ENCODE measurements at places on chromosomes 16 and 17.
A peak's percentile ranks its signal among the peaks of the same experiment; 100 is the strongest.

DNA sequence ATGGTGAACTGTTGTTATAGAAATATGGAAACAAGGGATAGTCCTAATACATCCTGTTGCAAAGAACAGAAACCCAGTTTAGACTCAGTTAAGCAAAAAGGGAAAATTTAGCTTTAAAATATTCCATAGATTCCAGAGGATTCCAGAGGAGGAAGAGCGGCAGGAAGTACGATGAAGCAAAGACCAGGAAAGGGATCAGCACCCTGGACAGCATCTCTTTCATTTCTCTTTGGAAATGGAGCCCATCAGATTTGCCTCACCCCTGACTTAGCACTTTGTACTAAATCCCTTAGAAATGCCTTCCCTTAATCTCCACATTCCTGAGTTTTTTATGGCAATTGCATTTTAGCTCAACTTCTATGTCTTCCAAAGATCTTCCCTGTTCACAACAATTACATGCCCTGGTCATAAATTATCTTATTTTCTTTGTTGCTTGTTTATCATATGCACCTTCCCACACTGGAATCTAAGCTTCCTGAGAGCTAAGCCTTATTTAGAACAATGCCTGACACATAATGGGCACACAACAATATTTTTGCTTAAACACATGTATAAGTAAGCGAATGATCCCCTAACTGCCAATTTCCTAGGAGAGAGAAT is 150.0 kb upstream of the RBFOX1 start:
- no peak for DNase-seq

DNA sequence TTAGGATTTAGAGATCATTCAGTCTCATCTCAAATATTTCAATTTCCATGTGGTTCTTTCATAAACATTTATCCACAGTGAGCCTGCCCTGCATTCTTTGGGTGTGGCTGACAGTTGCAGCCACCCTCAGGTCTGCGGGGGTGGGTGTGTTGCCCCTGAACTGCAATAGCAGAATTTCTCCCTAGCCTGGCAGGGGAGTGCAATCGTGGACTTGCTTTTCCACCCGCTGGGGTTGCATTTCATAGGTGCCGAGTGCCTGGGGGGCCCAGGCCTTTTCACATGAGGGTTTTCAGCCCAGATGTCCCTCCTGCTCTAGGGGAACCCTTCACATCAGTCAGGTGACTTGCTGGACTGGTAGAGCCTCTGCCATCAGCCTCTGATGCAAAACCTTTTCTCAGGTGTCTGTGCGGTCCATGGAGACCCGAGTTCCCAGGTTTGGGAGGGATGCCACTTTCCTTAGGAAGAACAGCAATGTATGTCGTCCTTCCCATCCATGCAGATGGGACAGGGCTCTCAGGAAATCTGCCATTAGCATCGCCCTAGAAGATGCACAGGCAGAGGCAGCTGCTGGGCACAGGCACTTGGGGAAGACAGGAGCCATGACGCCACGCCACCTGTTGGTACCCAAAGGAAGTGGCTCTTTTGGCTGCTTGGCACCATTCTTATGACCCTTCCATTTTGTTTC is 2.4 kb upstream of the USP36 start:
- peak; percentile 27 for DNase-seq

DNA sequence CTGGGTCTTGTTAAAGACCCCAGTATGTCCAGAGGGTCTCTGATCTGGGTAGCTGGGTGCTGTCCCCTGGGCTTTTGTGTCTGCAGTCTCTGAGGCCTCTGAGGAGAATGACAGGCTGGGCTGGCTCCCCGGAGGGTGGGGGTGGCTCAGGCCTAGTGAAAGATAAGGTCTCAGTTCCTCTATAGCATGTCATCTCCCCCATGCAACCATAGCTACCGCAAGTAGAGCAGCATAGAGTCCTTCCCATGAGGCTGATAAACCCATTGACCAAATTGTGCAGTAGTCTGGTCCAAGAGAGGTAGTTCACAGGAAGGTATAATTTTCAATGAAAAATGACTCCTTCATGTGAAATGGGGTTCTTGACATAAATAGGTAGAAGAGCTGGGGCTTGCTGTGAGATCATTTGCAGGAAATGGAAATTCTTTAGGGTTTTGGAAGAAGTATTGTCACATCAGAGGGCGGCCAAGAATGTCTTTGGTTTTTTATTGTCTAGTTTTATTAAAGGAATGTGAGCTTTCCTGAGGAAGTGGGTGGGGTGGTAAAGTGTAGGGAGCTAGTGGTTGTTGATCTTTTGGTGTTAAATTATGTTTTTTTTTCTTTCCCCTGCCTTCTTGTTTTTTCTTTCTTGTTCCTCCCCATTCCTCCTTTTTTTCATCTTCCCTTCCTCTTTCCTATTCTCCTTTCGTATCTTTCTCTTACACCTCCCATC is 21.0 kb downstream of the SLC7A6OS start:
- DNase-seq, result peak; percentile 40

DNA sequence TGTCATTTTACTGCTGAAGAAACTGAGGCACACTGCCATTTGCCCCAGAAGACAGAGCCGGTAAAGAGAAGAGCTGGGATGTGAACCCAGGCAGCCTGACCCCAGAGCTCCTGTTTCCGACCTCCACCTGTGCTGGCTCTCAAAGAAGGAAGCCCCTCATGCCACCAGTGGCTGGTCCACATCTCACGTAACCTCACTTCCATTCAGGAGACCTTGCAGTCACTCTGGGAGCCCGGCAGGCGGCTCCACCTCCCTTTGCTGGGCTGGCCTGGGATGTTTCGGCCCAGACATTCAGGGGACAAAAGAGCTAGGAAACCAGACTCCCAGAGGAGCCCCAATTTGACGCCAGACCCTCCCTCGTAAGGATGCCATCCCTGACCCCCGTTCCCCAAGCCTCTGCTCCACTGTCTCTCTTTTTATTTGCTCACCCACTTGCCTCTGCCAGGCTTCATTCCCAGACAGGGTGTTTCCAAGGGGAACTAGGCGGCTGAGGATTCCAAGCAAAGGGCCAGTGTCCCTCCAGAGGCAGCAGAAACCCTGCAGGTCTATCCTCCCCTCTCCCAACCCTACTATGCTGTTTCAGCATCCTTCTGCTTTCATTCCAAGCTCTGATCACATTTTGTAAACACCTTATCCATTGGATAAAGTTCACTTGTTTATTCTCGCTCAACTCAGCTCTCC is 2.8 kb downstream of the TAF1C start:
- DNase-seq, result no peak

DNA sequence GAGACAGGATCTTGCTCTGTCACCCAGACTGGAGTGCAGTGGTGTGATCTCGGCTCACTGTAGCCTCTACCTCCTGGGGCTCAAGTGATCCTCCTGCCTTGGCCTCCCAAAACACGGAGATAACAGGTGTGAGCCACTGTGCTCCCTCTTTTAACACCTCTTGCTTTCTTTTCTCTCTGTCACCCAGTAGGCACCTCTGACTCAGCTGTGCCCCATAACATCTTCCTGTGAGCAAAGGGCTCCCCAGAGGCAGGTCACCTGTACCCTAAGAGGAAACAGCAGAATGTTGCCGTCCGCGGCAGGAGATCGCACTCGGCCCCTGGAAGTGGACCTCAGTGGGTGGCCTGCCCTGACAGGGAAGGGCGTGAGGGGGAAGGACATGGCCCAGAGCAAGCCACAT is 918 bp upstream of the NLRC3 start:
- no peak for DNase-seq

- DNase-seq, result no peak
Measured at GRCh38 chr16:76837872-76838271, 353.1 kb upstream of the MON1B start.

DNA sequence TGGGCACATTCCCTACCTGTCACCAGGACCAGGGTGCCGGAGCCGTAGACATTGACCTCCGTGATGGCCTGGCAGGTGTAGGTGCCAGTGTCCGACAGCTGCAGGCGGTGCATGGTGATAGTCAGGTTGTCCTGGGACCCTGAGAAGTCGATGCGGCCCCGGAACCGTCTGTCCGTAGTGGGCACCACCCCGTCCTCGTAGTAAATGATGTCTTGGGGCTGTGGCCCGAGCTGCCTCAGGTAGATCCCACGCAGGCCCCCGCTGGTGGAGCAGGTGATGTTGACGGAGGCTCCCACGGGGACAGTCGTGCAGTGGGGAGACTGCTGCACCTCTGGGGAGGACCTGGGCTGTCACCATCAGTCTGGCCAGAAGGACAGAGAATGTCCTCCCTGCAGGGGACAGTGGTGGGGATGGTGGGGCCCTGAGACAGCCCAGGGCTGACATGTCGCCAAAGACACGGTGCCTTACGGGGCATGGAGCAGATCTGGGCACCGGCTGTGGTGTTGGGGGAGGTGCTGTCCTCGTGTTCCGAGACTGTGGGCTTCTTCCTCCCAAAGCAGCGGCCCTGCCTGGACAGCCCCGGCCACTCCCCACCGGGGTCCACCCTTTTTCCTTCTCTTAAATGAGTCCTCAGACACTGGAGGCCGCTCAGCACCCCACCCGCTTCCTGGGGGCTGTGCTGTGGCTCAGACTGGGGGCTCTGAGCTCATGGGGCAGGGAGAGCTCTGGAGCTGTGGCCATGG is 586 bp downstream of the CD7 start:
- no peak for DNase-seq

GRCh38 chr17:41420134-41420533 is 4.3 kb downstream of the KRT37 start:
- no peak for DNase-seq

Data from stimulated activated CD8-positive, alpha-beta memory T cell treated with anti-CD3 and anti-CD28 coated beads, Interleukin-15, amount 100 ng/mL, for 48 hours (primary cell).